ENCODE measurements at places on chromosomes 2 and 18.

DNA sequence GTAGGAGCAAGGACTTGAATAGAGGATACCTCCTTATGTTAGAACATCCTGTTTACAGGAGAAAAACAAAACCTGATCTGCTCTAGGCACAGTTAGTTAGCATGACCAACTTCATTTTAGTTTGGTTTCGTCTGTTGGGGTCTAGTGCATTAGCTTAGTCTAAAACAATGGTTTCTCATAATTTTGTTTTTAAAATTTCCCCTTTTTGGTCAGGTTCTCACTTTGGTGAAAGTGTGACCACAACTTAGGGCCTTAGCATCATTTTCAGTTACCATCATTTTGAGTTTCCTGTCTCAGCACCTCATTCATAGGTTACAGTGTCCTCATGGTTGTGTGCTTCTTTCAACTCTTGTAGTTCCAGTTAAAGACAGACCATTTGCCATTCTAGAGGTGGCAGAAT lies 1277.0 kb upstream of the SLC39A10 start:
- no peaks in the 10 kb centered on the region for H3K36me3 ChIP-seq
- no peak overlapping the region for H3K4me3 ChIP-seq
- H3K4me1 ChIP-seq, result no peaks in the 10 kb centered on the region

GRCh38 chr2:151576080-151576479 lies 158.2 kb downstream of the NEB start:
- no peaks in the 10 kb centered on the region for H3K36me3 ChIP-seq
- no peaks in the 10 kb centered on the region for H3K4me1 ChIP-seq
- DNase-seq, result no peak
- H3K27me3 ChIP-seq, result no peaks in the 10 kb centered on the region
- H3K4me3 ChIP-seq, result no peak overlapping the region

- no peak overlapping the region for H3K4me3 ChIP-seq
- H3K4me1 ChIP-seq, result no peaks in the 10 kb centered on the region
- DNase-seq, result no peak
- H3K36me3 ChIP-seq, result no peaks in the 10 kb centered on the region
- H3K27me3 ChIP-seq, result no peaks in the 10 kb centered on the region
- no peak overlapping the region for H3K27ac ChIP-seq
These were observed 108.3 kb downstream of the CDH7 start for GRCh38 chr18:65859075-65859474.

DNA sequence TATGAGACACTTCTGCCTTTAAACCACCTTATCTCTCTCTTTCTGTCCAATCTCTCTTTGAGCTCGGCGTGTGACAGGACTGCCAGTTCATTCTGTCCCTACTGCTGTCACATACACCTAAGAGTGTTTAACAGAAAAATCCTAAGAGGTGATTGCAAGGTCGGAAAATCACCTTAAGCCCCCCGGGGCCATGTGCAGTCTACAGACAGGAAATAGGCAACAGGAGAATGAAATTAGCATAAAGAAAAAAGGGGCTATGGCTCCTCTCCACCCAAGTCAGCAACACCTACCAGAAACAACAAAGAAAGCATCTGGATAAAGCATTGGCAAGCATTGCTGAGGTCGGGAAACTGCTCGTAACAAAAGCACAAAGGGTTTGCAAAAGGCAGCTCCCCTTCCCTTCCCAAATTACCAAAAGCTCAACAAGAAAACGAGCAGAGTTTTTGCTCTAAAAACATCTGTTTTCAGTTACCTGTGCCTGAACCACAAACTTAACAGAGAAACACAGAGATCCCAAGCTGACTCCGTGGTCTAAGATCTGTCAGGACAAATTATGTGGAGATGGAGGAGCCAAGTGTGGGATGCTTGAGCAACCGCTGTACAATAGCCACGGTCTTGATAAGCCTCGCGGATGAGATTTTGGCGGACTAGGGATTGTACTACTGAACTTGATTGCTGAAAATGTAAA lies 30.4 kb downstream of the ANKRD44 start:
- no peaks in the 10 kb centered on the region for H3K36me3 ChIP-seq
- no peak for DNase-seq
- H3K4me3 ChIP-seq, result no peak overlapping the region
- peaks cover 38% of the 10 kb centered on the region for H3K4me1 ChIP-seq

GRCh38 chr2:240178564-240178963 lies 38.1 kb upstream of the OTOS start:
- no peak overlapping the region for H3K4me3 ChIP-seq
- no peak overlapping the region for H3K27ac ChIP-seq
- H3K4me1 ChIP-seq, result no peaks in the 10 kb centered on the region
- DNase-seq, result no peak
- H3K36me3 ChIP-seq, result no peaks in the 10 kb centered on the region
- no peaks in the 10 kb centered on the region for H3K27me3 ChIP-seq

DNA sequence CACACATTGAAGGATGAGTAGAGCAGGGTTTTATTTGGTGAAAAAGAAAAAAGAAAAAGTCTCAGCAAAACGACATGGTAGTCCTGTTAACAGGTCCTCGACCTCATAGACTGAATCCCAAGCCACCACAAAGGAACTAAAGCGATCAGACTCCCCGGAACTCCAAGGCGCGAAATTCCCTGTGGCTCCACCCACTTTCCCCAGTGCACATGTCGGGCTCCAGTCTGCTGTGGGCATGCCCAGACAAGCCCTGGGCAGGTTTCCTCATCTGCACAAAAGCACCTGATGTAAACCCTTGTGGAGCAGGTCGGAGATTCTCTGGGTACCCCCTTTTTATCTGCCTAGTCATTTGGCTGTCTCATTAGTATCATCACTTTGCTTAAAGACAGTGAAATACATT lies 170.7 kb upstream of the FSIP2 start:
- no peak overlapping the region for H3K4me3 ChIP-seq
- no peaks in the 10 kb centered on the region for H3K27me3 ChIP-seq
- no peaks in the 10 kb centered on the region for H3K36me3 ChIP-seq
- no peak overlapping the region for H3K27ac ChIP-seq
- DNase-seq, result no peak

DNA sequence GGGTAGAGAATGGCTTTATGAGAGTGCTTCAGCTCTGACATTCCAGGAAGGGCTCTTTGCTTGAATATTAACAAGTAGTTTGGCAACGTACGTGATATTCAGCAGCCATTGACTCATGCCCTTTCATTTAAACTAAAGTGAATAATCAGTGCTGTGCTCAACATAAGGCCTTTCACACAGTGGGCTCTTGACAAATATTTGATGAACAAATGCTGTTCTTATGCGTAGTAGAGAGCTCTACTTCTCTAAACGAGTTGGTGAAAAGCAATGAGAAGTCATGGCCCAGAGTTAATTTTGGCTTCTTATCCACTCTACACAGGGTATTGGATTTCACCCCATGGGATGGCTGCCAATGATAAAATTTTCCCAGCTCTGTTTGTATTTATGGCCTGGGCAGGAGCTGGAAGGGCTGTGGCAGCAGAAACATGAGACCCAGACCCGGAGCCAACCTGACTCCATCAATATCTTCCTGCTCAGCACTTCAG lies 338.9 kb downstream of the CCDC85A start:
- H3K27ac ChIP-seq, result no peak overlapping the region
- H3K36me3 ChIP-seq, result no peaks in the 10 kb centered on the region
- H3K4me3 ChIP-seq, result no peak overlapping the region
- no peak for DNase-seq
- no peaks in the 10 kb centered on the region for H3K4me1 ChIP-seq

- no peak for DNase-seq
- H3K27ac ChIP-seq, result no peak overlapping the region
- no peak overlapping the region for H3K4me3 ChIP-seq
- H3K27me3 ChIP-seq, result no peaks in the 10 kb centered on the region
These were observed 22.7 kb downstream of the KCNF1 start for GRCh38 chr2:10934308-10934978.

GRCh38 chr2:152479282-152479681 lies 144.3 kb downstream of the FMNL2 start:
- no peaks in the 10 kb centered on the region for H3K27me3 ChIP-seq
- no peak for DNase-seq
- no peak overlapping the region for H3K4me3 ChIP-seq
- H3K4me1 ChIP-seq, result no peaks in the 10 kb centered on the region

GRCh38 chr2:233993461-233993860 lies 57.0 kb upstream of the SPP2 start:
- no peak overlapping the region for H3K4me3 ChIP-seq
- H3K27ac ChIP-seq, result no peak overlapping the region
- H3K27me3 ChIP-seq, result no peaks in the 10 kb centered on the region
- H3K36me3 ChIP-seq, result no peaks in the 10 kb centered on the region

DNA sequence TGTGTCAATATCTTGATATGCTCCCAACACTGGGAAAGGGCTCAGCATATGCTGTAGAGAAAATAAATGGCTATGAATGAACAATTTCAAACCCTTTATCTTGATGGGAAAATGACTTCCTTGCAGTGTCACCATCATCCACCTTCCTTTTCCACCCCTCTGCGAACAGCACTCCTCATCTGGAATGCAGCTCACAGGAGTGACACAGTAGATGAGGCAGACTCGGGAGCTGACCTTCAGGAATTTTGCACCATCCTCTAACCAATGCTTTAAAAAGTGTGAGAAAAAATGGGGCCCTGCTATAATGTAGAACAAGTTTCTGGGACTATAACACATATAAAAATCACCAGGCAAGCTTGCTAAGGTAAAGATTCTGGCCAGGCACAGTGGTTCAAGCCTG lies 41.3 kb upstream of the YPEL5 start:
- H3K4me3 ChIP-seq, result no peak overlapping the region
- H3K27me3 ChIP-seq, result no peaks in the 10 kb centered on the region
- no peak for DNase-seq
- H3K27ac ChIP-seq, result no peak overlapping the region

DNA sequence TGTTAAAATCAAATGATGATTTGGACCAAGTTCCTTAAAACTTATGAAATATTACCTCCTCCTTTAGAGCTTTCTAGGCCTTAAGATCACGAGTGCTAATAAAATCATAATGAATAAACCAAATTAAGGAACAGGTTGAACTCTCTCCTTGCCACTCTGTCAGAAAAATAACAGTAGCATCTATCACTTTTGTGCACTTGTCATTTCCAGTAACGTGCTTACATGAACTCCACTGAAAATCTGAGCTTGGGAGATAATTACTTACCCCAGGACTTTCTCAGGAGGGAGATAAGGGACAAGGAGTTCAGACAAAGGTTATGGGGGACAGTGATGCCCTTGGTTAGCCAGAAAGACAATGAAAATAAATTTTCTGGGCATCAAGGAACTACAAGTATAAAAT lies 36.0 kb downstream of the EPB41L3 start:
- H3K27ac ChIP-seq, result no peak overlapping the region
- no peaks in the 10 kb centered on the region for H3K27me3 ChIP-seq
- H3K4me1 ChIP-seq, result no peaks in the 10 kb centered on the region
- DNase-seq, result no peak

DNA sequence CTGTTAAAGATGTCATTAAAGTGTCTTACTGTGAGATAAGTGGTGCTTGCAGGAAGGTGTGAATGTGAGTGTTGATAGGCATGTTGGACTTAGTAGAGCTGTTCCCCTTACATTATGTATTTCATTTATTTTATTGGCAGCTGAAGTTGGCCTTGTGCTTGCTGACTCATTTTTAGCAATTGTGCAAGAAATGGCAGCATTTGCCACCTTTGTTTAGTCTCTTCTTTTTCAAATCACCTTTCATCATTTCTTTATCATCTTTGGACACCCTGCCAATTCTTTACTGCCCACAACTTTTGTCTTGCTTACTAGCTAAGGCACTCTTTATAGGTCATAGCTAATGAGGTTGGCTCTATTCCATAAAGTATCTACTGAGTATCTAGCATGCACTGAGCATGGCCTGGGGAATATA lies 130.3 kb upstream of the LYPD6 start:
- no peak overlapping the region for H3K4me3 ChIP-seq
- H3K27ac ChIP-seq, result no peak overlapping the region
- H3K27me3 ChIP-seq, result no peaks in the 10 kb centered on the region
- no peaks in the 10 kb centered on the region for H3K36me3 ChIP-seq
- no peaks in the 10 kb centered on the region for H3K4me1 ChIP-seq
- DNase-seq, result no peak

GRCh38 chr18:48902856-48903601 lies 47.7 kb downstream of the SMAD7 start:
- no peak for DNase-seq
- H3K4me3 ChIP-seq, result no peak overlapping the region
- no peak overlapping the region for H3K27ac ChIP-seq
- H3K36me3 ChIP-seq, result no peaks in the 10 kb centered on the region

DNA sequence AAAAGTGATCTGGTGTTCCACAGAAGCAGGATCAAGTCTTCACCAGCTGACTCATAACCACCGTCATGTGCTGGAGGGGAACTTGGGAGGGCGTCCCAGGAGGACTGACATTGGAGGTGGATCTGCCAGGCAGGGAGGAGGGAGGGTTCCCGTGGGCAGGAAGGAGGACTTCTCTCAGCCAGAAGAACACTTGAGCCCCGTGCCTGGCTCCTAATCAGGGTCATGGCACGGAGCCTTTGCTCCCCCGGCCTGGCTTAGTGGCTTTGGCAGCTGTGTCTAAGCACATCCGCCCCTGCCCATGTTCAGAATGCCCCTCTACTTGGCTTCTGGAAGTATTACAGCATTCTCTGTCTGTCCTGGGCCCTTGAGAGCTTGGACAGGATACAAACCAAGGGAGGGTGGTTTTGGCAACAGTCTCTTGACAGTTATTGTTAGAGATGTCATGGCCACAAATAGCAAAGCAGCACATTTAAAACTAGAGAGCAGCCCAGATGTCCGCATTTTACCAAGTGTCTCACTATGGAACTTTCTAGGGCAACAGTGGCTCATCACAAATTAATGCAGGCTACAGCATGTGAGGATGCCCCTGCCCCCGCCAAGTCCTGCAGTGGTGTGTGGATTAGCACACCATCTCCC lies 11.5 kb downstream of the PPP1R7 start:
- H3K36me3 ChIP-seq, result peaks cover 25% of the 10 kb centered on the region
- no peak for DNase-seq
- no peak overlapping the region for H3K4me3 ChIP-seq

- peaks cover 12% of the 10 kb centered on the region for H3K4me1 ChIP-seq
- no peak overlapping the region for H3K27ac ChIP-seq
- H3K4me3 ChIP-seq, result no peak overlapping the region
- H3K27me3 ChIP-seq, result no peaks in the 10 kb centered on the region
These were observed 273.8 kb downstream of the AGPS start for GRCh38 chr2:177666408-177666807.

DNA sequence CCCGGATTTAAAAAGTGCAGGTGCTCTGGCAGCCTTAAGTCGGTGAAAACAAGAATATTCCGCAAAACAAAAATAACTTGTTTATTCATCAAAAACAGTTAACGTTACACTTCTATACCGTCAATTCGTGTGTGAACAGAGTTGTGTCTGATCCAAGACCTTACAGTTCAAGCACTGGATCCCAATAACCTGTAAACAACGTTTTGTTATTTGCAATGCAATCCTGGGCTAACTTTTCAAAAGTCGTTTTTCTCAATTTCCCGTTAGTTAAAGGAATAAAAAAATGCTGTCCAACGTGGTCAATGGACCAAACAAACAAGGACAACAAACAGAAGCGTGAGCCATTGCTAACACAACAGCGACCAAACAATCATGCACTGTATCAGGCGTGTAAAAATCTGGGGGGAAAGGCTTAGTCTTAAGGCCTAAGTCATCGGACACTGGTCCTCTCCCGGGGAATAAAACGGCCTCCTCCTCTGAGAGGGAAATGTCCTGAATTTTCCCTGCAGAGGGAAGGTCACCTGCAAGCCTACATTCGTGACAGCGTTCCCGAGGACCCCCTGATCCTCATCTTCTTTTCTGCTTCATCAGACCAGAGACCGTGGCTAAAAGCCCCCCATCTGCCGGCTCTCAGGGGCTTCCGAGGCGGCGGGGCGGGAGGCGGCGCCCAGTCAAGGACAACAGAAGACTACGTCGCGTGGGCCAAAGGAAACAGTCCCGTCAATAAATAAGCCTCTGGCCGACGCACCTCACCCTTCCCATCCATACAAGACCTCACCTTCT lies 490 bp downstream of the NDUFS1 start:
- peak overlapping the region; percentile 59 for H3K27ac ChIP-seq
- H3K27me3 ChIP-seq, result no peaks in the 10 kb centered on the region
- DNase-seq, result no peak
- H3K36me3 ChIP-seq, result peaks cover 41% of the 10 kb centered on the region
